ENCODE measurements at places on chromosomes 2 and 18.

DNA sequence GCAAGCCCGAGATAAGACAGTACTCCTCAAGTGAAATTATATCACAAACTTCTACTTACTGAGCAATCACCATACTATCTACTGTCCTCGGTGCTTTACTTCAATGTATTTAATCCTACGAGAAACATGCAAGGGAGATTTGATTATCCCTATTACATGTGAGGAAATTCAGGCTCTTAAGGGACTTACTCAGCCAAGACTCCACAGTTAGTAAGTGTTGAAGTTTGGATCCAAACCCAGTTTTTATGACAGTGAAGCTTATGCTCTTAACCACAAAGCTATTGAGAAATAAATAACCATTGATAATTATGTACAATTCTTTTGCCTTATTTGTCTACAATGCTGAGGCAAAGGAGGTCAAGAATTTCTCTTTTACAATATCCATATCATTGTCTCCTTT lies 672.9 kb upstream of the ACVR2A start:
- DNase-seq: no peak

GRCh38 chr18:25287106-25287505 lies 64.9 kb downstream of the ZNF521 start:
- no peak for DNase-seq

- peak; percentile 62 for DNase-seq
Measured at GRCh38 chr2:118865106-118865505, 17.7 kb upstream of the EN1 start.

GRCh38 chr18:24995056-24995455 lies 356.9 kb downstream of the ZNF521 start:
- no peak for DNase-seq

- peak; percentile 28 for DNase-seq
Measured at GRCh38 chr2:127105656-127106456, 1.1 kb downstream of the BIN1 start.

- DNase-seq: no peak
Measured at GRCh38 chr2:97722227-97722626, 8.9 kb downstream of the ZAP70 start.

DNA sequence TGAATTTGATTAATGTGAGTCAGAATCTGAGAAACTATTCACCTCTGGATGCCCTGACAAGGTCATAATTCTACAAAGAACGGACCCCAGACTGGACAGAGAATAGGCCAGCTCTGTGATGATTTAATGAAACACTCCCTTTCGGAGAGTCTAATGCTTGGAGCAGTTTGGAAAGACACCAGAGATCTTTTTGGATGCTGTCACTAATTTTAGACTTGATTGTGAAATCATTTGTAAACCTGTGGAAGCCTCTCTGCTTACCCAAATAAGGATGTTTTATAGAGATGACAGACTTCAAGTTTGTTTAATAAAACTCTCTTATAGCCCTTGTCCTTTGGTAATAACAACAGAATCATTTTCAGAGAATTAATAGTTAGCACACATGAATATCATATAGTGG lies 83.5 kb downstream of the MYL12B start:
- no peak for DNase-seq

- no peak for DNase-seq
Measured at GRCh38 chr2:69177785-69178636, 165.0 kb downstream of the ANTXR1 start.

DNA sequence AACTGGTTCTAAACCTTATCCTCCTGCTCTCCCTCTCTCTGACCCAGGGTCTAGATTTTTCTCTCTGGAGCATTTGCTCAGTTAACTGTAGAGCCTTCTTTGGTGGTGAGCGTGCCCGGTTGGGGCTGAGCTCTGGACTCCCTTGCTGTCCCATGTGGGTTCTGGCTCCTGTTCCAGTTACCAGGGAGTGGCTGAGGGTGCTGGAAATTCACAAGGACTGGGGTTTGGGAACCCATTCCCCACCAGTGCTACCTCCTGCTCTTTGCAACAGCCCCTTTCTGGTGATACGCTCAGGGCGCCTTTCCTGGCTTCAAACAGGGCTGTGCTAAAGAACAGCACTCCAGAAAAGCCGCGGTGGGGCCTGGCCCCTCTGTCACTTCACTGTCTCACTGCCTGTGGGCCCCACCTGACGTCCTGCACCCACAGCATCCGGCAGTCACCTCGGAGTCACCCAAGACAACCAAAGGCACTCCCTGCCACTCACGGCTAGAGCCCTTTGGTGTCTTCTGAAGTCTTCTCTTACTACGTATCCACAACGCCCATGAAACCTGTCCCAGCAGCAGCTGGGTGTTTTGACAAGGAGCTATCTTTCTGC lies 41.3 kb downstream of the CAPN13 start:
- DNase-seq: no peak

Measured in ACHN (cell line).